ENCODE measurements at places on chromosomes 2 and 18.

- DNase-seq = no peak
Observed at GRCh38 chr2:238119756-238120462, 18.6 kb upstream of the KLHL30 start.

GRCh38 chr18:37639846-37640245 lies 74.2 kb upstream of the CELF4 start:
- no peak for DNase-seq

DNA sequence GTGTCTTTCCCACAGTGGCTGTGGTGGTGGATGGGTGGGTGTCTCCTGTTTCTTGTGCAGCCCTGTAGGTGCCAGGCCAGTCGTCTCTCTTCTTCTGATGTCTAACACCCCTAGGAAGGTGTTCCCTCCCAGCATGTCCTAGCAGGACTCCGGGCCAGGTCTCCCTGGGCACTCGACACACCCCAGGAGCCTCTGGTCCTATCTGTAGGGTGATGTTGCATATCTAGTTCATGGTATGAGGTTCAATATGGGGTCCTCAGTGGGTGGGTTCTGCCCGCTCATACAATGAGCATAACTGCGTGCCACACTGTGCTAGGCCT lies 14.4 kb downstream of the NGEF start:
- no peak for DNase-seq

GRCh38 chr18:12296457-12296856 lies 11.6 kb upstream of the TUBB6 start:
- DNase-seq = no peak

DNA sequence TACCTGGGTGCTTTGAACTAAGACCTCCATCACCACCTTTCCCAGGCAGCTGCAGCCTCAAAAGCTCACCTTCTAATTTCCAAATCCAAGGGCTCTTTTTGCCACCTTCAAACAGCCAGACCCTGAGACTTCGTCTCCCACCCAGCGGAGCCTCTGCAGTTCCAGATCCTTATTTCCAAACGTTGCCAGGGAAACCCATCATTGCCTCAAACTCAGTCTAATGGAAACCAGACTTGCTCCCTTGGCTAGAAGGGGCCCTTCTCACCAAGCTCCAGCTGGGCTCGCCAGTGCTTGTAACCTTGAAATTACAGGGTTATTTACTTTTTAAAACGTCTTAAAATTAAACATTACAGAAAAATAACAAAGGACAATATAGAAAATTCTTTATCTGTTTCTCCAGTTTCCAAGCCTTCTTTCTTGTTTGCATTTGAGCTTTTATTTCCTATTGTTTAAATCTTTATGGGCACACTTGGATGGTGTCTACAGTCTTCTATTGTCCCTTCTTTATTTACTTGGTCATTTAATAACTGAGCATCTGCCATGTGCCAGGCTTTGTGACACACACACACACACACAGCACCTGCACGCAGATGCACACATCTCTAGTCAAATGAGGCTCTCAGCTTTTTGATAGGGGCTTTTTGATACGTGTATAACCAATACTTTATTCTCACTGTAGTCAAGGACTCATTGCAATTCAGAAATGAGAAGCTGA lies 36.1 kb downstream of the TRPM8 start:
- no peak for DNase-seq

GRCh38 chr2:10085043-10085667 lies 4.9 kb upstream of the CYS1 start:
- no peak for DNase-seq

DNA sequence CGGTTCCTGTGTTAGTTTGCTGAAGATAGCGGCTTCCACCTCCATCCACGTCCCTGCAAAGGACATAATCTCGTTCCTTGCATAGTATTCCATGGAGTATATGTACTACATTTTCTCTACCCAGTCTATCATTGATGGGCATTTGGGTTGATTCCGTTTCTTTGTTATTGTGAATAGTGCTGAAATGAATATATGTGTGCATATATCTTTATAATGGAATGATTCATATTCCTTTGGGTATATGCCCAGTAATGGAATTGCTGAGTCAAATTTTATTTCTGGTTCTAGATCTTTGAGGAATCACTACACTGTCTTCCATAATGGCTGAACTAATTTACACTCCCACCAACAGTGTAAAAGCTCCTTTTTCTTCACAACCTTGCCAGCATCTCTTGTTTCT lies 255.4 kb upstream of the CDH2 start:
- no peak for DNase-seq

DNA sequence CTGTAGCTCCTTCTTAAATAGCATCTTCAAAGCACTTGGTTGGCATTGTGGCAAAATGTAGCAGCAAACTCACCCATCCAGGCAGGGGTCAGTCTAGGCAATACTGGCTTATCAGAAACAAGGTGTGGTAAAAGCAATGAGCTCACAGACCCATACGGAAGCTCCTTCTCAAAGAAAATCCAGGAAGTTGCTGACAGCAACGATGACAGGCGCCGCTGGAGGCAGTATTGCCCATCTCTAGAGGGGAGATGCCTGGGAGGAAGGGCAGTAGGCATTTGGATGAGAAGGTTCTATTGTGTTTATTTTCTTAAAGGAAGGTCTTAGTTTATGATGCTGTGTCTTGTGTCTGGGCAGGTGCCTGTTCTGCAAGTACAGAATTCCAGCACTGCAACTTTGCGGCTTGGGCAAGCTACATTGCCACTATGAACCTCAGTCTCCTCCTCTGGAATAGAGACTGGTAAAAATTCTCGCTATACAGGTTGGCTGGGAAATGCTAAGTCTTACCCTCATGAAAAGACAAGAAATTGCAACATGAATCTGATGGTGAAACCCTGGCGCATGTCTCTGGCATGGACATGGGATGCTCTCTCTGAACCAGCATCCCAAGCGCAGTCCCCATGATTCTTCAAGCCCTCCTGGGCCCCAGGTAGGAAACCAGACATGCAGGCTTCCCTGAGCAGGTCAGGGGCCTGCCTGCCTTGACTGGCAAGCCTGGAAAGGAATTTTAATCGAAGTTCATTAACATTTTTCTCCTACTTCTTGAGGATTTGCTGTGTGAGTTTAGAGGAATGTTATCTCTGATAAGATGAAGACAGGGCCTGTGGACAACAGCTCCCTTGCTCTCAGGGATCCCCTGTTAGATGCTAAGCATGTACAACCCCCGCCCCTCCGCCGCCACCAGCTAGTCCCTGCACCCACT lies 156.0 kb downstream of the TFCP2L1 start:
- DNase-seq = no peak
